Hypothalamus (tissue), 51 donors: ENCODE measurements at places on chromosomes 2 and 18.

GRCh38 chr2:176118601-176119339, 2.2 kb downstream of the HOXD10 start:
- DNase-seq = no peak

- no peak for DNase-seq
Observed at GRCh38 chr2:30666266-30666874, 140.9 kb downstream of the CAPN13 start.

DNA sequence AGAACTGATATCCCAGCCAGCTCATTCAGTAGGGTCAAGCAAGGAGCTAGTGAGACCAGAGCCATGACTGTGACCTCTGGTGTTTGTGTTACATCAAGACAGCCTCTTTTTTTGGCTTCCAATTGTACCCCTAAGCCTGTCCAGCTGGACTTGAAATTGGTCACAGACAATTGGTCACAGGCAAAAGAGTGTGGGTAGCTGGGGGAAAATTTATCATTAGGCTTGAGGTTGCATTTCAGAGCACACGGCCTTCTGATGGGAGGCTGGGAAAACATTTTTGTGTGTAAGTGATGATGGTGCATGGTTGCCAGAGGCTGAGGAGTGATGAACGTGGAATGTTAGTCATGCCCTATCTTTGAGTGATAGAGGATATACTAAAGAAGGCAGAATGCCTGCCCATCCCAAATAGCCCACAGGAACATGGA, 285.1 kb upstream of the SLC14A2 start:
- DNase-seq = no peak

GRCh38 chr2:127614731-127615130, 31.2 kb upstream of the GPR17 start:
- DNase-seq = no peak

DNA sequence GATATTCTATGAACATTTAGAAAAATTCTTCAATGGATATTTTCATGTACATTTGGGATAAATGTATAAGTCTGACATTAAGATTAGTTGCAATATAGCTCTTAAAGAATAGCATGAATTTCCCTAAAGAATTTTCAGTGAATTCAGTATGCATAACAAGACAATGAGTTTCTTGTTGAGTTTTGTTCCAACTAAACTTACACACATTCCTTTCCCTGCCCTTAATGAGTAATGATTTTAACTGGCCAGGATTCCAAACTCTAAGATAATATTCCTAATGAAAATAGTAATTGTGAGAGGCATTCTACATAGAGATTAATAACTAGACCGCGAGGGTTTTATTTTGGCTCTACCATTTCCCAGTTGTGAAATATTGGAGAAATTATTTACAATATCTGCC, 390.3 kb upstream of the GALNT5 start:
- DNase-seq = no peak

DNA sequence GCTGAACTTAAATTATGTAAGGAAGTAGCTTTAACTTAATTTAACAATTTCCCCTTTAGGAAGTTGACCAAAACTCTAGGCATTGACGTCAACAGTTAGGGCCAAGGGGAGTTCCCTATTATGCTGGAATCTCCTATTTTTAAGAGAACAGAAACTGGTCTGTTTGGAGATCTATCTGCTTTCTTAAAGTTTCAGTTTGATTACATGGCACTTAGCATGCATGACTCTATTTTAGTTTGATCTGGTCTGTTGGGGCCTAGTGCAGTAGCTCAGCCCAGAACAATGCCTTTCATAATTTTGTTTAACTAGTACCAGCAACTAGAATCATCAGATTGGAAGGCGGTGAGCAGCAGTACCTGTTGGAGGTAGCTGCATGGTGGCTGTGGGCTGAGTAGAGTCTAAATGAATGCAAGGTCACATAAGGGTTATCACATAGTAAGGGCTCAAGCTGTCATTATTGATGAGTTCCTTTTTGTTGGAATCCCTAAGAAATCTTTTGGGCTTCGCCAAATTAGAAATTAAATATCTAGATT, 60.5 kb upstream of the ZNG1B start:
- no peak for DNase-seq
